ENCODE measurements at places on chromosomes 1 and 21. TPM values are rescaled to one million over a fixed set of nuclear protein-coding genes. Genes with fewer than 3 reads are reported as not detected.
A peak's percentile ranks its signal among the peaks of the same experiment; 100 is the strongest.

GRCh38 chr1:157955857-157956256, 37.6 kb upstream of the KIRREL1 start:
- DNase-seq, result no peak

GRCh38 chr1:10909697-10910680, 102.5 kb upstream of the TARDBP start:
- peak; percentile 65 for DNase-seq

DNA sequence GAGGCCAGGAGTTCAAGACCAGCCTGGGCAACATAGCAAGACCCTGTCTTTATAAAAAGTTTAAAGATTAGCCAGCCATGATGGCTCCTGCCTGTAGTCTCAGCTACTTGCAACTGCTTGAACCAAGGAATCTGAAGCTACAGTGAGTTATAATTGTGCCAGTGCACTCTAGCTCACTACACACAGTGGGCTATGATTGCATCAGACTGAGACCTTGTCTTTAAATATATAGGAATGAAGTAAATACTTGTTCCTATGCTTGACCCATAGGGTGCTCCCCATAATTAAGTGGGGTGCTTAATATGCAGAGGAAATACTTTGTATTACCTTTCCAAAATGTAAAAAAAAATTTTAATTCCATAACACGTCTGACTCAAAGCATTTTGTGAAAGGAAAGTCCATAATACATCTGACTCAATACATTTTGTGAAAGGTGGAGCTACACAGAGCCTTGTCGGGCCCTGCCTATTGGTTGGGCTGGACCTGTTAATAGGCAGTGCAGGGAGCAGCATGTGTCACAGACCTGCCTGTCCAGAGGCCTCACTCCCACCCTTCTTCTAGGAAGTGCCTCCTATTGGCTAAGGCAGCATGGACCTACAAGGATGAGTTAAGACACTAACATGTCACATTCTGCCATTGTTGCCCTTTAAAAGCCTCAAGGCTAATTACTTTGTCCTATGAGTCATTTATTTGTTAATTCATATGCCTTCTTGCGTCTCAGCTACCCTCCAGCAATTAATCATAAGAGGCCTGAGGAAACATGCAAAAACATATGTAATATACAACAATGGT, 33.6 kb downstream of the CD58 start:
- DNase-seq, result no peak

DNA sequence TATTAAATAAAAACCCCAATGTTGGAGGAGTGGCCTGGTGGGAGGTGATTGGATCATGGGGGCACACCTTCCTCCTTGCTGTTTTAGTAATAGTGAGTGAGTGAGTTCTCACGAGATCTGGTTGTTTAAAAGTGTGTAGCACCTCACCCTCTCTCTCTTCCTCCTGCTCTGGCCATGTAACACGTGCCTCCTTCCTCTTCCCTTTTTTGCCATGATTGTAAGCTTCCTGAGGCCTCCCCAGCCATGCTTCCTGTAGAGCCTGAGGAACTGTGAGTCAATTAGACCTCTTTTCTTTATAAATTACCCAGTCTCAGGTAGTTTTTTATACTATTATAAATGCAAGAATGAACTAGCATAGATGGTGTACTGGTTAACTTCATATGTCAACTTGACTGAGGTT, 68.0 kb downstream of the CCDC30 start:
- DNase-seq, result no peak

DNA sequence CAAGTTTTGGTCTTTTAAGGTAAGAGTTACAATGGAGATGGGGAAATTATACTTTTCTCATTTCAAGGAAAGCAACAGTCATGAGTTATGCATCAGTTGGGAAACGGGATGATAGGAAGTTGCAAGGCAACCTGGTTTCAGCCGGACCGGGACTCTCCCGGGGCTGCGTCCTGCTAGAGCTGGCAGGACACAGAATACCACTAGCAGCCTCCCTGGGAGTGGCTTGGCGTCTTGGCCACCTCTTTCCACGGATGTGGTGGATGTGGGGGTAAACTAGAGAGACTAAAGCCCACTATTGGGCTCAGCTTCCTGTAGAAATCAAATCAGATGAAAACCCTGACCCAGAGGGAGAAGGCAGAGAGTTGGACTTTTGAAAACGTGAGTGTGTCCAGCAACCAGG, 71.9 kb downstream of the ADARB1 start:
- DNase-seq, result peak; percentile 19

GRCh38 chr1:46223472-46223943, 20.4 kb downstream of the LURAP1 start:
- DNase-seq, result peak; percentile 61

DNA sequence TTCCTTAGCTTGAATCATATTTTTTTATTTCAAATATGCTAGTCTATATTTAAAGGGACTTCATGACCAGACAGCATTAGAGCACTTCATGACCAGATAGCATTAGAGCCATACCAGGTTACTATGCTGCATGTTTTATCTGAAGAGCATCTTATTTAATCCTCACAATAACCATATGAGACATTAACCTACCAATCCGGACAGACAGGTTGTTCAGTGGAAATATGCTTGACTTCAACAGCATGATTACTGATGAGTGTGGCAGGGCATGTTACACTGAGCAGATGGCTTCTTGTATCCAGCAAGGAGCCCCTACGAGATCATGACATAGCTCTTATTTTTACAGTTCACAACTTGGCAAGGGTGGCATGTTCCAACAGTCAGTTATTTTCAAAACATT, 85.0 kb upstream of the KCTD3 start:
- no peak for DNase-seq

GRCh38 chr1:32900956-32901822, at the start of gene TMEM54:
TSS of gene TMEM54 (minus strand) at chr1:32901389. CDS start at chr1:32901238, 151 bp downstream.
- DNase-seq, result no peak

GRCh38 chr1:20401405-20402010, 84.5 kb downstream of the CAMK2N1 start:
- DNase-seq, result peak; percentile 31

- DNase-seq, result no peak
These were observed 96.9 kb downstream of the COP1 start for GRCh38 chr1:176110203-176110602.

DNA sequence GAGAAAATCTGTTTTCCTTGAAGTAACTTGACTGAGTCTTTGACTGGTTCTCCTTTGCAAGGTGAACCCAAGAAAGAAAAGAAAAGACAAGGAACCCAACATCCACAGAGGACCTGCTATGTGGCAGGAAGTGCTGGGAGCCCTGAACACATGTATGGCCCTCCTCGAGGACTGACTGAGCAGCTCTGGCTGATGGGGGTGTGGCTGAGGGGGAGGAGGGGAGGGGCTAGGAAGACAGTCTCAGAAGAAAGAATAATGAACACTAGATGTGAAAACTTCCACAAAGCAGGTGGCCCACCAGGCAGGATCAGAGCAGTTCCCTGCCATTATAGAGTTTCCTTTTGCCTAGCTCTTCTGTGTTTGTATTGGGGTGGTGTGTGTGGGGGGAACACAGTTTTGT, 26.1 kb downstream of the NENF start:
- DNase-seq, result no peak

GRCh38 chr1:63743781-63744180, 30.0 kb upstream of the ROR1 start:
- DNase-seq, result no peak

DNA sequence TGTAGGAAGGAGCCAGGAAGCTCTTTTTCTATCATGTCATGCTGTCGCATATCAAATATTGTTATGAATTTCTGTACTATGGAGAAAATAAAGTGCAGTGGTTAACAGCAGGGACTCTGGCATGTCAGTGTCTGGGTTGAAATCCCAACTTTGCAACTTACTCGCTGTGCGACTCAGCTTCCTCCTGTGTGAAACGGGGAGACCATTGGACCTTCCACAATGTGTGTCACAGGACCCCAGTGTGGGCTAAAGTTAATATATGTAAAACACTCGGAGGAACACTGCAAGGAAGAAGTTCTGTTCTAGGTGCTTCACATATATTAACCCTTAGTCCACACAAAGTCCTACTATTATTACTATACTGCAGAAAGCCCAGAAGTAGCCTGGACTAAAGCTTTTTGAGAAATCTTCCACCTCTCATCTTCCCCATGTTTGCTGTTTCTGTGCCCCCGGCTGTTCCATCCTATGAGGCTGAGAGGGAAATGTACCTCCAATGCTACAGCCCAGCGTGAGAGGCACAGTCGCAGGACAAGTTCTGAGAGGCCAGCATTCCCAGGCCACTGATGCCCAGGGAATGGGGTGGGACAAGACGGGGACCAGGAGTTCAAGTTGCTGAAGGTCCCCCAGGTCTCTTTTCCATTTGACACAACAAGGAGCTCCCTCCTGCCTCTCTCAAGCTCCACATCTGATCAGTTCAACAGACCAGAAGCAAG, 1.9 kb downstream of the CHIT1 start:
- DNase-seq, result no peak

DNA sequence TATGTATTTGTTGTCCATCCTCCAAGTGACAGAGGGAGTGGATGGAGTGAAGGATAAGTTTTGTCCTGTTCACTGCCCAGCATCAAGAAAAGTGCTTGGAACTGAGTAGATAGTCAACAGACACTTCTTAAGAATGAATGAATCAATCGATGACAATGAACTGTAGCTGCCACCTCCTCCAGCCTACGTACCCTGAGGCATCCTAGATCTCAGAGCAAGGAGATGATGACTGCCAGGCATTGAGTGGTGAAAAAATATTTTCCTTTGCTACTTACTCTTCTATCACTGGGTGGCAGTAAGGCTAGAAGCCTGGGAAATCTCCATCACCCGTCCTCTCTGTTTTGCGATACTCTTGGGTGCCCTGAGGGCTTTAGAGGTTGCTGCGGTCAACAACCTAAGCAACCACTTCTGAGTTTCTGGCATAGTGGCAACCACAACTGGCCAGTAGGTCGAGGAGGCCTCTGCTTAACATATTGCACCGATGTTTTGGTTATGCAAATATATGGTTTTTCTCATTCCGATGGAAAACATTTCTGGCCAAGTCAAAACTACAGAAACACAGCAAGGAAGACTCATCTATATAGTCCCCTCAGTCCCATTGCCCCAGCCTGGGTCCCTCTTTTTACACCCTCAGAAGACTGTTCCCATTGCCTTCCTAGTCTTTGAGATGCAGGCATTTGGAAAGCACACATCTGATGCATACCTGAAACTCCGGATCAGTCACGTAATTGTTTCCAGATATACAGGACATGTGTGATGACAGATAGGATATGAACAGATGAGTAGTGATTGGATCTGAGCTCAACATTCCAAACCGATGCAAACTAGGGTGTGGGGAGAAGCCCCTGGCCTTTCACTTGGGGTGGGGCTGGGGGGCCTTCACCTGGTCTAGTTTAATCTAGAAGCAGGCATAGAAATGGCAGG, 136.8 kb downstream of the RUNX1 start:
- DNase-seq, result no peak

DNA sequence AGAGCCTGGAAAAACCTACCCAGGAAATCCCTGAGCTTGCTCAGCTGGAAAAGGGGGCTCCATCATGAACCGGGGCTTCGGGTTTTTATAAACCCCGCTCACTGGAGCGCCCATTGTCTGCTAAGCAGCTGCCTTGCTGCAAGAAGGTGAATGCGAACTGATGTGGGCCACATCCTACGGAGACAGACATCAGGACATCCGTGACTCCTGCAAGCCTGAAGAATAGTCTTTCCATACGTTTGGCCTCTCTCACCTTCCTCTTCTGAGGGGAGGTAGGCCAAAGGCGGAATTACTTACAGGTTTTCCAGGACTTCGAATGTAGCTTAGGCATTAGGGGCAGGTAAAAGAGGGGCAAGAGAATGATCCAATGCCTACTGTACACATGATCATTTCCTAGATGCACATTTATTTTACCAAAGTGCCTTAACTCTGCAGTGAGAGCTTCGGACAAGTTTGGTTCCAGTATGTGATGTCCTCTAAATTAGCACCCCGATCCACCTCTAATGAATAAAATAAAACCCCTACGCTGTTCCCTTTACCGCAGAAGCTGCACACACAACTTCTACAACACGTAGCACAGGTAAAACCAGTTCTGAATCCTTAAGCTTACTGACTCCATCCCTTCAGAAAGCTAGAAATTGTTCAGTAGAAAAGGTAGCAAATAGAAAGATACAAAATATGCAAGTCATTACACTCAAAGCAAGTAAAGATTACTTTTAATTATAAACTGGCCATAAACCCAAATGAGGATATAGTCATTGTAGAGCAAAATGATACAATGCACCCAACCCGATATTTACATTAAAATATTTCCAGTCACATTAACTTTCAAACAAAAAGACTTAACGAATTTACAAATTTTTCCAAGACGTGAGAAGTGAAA, 866 bp upstream of the SORT1 start:
- no peak for DNase-seq

Gene LDLRAD1
- not detected for total RNA-seq

Gene OPRD1
- total RNA-seq, result 0.03 TPM

Gene RGS18
- not detected for total RNA-seq

Gene UBXN11
- 12.0 TPM for total RNA-seq

Gene VWA5B1
- total RNA-seq, result not detected

Gene KLF17
- not detected for total RNA-seq
